Kidney glomerular epithelial cell (primary cell): ENCODE measurements at places on chromosomes 7 and 10.

GRCh38 chr7:55441774-55442522, 76.8 kb downstream of the LANCL2 start:
- DNase-seq: no peak

DNA sequence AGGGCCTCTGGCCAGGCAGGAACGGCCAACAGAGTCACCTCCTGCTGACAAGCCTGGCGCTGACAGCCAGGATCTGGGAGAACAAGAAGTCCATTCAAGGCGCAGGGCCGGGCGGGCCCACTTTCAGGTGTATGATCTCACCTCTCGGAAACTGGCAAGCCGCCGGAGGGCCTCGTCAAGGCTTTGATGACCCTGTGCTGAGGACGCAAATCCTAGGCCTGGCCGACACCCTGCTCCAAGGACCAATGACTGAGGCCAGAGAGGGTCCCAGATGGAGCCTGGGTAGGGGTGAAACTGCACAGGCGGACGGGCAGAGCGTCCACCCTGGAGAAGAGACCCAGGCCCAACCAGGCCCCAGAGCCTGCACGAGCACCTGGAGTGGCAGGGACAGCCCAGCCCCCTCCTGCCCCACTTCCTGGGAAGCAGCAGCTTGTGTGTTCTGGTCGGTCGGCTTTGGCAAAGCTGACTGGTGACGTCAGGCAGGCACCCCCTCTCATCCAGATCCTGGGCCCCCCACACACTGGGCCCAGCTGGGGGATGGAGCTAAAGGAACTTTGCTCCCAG, 30.6 kb downstream of the MYL10 start:
- no peak for DNase-seq

GRCh38 chr10:34184939-34185386, 630.1 kb downstream of the PARD3 start:
- no peak for DNase-seq

- no peak for DNase-seq
Observed at GRCh38 chr10:120883071-120883470, 31.9 kb downstream of the WDR11 start.

GRCh38 chr10:51106311-51106945, 32.1 kb downstream of the PRKG1 start:
- DNase-seq: no peak

DNA sequence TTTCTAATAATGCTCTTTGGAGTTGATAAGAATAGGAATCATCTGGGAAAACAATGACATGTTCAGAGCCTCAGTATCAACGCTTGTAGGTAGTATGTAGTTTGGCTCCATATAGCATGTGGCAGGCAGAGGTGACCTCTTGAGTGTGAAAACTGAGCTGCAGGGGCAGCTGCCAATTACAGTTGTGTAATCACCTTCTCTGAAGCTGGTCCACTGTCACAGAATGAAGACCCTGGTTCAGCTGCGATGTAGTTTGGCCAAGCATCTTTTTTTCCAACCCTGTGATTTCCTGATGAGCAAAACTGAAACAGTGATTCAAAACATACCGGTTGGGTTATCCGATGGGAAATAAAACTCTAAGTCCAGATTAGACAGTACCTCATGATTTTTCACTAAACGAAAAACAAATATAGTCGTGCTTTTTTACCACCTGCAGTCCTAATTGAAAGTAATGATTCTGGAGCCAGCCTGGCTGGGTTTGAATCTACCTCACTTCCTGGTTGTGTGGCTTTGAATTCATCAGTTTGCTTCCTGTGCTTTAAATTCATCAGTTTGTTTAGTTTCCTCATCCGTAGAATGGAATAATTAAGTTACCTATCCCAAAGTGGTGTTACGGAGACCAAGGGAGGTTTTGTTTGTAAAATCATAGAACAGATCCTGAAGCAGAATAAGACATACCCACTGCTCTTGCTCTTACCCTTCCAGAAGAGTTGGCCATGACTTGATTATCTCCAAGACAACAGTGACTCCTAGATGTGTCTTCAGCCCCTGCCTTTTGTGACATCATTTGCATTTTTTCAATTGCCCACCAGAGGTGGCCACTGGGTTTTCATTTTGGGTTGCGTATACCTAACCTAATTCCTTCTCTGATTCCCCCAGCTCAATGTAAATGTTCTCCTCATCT, 87.4 kb downstream of the CELF2 start:
- DNase-seq: no peak

DNA sequence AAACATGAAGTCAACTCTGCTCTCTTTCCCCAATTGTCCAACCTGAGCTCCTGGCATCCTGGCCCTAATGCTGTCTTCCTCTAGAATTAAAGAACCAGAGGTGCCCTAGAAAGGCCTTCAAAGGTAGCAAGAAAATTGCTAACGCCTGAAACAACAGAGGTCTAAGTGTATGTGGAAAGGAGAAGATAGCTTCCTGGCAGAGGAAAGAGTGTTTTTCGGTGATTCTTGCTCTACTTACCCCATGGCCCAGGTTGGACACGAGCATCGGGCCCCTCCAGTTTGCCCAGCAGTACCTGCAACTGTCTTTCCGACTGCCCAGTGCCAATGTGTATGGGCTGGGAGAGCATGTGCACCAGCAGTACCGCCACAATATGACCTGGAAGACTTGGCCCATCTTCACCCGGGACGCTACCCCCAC, 22.2 kb downstream of the MGAM2 start:
- no peak for DNase-seq

DNA sequence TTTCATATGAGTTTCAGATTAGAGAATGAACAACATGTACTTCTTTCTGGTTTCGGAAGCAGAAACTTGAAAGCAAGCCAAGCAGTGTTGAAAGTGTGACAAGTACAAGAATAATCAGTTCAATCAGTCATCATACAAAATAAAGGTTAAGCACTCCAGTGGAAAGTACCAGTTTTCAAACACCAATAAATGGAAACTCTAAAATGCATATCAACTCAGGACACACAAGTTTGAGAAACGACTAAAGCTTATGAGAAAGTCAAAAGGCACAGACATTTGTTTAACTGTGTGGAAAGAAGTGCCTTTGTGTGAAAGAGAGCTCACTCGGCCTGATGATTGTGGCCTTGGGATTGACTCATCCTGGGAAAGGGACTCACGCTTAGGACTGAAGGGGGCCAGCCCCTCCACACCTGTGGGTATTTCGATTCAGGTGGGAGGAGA, 60.6 kb upstream of the AKR1C1 start:
- DNase-seq: no peak

DNA sequence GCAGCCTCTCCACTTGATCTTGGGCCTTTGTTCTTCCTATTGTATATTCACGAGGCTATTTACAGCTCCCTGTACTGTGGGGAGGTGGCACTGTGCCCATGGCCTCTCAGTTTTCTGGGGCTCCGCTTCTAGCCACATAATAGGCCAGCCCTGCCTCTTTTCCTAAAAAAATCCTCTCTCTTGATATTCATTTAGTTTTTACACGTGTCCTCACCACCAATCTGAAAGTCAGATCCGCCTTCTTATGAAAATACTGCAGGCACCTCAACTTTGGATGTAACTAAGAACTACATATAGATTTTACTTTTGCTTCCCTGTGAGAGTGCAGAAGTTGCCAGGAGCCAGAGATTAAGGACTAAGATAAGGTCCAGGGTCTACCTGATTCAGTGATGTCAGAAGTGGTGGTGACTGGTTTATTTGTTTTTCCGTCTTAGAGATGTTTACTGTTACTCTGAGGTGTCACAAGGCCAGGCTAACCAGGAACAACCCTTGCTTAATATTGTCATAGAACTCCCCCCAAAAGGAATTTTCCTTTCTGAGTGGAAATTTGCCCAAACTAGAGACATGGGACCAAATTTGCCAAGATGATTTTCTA, 7.8 kb downstream of the BAMBI start:
- no peak for DNase-seq

- no peak for DNase-seq
Observed at GRCh38 chr7:49773218-49773935, at the start of gene VWC2. TSS of gene VWC2 (plus strand) at chr7:49773638. CDS start at chr7:49775436, 1,798 bp downstream.

DNA sequence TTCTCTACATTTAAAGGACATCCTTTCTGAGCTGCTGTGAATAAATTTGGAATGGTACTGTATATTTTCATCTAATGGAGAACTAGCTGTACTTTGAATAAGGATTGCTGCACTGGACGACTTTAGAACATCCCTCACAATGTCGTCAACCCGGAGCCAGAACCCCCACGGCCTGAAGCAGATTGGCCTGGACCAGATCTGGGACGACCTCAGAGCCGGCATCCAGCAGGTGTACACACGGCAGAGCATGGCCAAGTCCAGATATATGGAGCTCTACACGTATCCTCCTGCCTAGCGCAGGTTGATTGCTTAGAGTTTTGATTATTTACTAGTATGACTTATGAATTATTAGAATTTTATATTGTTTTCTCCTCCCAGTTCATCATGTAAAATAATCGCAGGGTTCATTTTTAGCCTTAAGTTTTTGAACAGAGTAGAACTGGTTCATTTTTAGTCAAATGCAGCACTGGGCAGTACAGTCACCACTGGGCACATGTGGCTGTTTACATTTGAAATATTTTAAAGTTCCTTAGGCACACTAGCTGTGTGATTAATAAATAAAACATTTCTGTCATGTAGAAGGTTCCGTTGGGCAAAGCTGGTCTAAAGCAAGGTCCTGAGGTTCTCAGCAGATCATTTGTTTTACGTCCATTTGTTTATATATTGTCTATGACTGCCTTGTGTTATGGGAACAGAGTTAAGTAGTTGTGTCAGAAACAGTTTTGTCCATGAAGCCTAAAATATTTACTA, 31.5 kb downstream of the CUL1 start:
- DNase-seq: no peak

DNA sequence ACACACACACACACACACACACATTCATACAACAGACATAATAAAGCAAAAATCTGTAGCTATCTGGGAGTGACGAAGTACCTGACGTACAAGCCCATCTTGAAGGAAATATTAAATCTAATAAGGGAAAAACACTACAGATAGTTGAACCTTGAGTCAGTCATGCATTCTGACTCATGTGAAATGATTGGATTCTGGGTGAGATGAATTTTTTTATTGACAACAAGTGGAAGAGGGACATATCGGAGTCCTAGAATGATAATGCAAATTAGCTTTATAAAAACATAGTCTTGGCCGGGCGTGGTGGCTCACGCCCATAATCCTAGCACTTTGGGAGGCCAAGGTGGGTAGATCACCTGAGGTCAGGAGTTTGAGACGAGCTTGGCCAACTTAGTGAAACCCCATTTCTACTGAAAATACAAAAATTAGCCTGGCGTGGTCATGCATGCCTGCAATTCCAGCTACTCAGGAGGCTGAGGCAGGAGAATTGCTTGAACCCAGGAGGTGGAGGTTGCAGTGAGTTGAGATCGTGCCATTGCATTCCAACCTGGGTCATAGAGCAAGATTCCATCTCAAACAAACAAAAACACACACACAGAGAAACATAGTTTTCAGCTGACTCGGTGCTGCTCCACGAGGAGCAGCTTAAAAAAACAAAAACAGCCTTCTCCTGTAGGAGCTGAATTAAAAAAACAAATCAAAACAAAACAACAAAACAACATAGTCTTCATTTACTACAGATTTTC, 154.4 kb upstream of the MKLN1 start:
- DNase-seq: no peak

DNA sequence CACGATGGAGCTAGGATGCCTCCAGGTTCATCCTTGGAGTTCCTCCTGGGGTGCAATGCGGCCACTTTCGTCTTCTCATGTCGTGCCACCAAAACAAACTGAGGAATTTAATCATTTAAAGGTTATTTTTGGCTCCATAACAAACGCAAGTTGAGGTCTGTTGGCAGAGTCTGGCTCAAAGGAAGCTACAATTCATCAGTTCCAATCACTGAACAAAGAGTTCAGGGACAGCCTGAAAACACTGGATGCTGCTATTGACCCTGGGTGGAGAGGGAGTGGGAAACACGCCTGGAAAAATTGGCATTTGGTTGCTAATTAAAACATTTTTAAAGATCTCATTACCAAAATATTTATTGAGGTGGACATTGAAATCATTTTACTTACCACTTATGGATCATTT, 11.4 kb upstream of the MGMT start:
- no peak for DNase-seq

DNA sequence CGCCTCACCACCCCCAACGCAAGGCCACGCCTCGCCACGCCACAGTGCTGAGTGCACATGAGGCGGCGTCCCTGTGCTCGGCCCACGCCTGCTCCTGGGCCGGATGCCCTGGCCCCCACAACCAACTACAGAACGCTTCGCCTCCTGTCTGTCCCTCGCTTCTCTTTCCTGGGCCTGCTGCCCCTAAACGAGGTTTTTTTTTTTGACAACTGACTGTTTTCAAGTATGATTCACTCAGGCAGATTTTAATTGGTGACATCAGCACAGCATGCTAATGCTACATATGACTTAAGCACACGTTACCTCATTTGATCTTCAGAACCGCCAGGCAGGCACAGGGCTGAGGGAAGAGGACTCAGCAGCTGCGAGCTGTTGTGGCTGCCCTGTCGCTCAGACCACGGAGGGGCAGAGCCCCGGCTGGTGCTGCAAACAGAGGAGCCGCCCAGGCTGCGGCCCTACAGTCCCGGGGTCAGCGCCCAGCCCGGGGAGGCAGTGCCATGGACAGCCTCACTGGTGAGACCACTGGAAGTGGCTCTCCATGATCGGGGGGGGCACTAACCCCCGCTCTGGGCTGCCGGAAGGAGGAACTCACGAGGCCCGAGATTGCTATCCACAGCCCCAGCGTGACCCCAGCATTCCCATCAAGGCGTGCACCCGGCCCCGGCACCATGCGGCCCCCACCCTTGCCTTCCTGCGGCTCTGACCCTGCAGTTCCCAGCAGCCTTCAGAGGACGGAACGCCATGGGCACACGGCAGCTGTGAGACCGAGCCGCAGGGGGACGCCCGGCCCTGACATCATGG, 212.8 kb downstream of the MAD1L1 start:
- no peak for DNase-seq

DNA sequence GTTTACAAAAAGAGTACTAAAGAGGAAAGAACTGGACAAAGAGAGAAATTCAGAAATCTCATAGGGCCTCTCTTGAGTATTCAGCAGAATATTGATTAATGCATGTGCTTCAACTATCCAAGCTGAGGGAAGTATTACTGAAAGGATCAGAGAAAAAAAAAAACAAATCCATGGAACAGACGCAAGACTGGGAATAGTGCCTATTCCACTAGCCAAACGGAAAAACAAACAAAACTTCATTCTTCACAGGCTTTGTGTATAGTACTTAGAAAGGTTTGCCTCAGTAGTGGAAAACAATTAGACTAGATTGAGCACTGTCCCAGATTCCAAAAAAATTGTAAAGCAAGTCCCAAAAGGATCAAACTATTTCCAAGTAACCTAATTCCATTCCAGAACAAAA, 106.2 kb downstream of the TFEC start:
- no peak for DNase-seq

DNA sequence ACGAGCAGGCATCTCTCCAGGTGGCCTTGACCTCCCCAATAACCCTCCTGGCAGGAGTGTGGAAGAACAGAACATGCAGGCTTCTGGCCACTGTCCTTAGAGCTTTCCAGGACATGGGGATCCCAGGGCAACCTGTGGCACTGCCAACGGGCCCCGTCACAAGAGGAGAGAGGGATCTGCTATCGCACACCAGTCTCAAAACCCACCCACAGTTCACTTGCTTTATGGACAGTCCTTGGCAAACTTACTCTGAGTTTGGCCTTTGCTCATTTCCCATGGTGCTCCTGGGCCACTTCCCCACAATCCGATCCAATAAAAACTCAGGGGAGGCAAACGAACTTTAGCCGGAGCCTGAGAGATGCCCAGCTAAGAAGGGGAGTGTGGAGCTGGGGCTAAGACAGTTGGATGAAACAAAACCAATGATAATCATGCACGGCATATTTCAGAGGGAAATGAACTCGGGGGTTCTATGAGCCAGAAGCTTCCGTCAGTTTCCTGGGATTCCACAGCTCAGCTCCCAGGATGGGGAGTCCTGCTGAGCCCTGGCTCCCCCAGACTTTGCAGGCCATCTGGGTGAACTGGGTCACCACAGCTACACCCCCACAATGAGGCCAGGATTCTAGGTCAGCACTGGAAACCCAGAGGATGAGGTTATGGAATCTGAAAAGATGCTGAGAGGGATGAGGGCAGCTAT, 158.4 kb downstream of the NEURL1 start:
- no peak for DNase-seq
